ENCODE measurements at places on chromosomes 3 and 15.
A peak's percentile ranks its signal among the peaks of the same experiment; 100 is the strongest.

DNA sequence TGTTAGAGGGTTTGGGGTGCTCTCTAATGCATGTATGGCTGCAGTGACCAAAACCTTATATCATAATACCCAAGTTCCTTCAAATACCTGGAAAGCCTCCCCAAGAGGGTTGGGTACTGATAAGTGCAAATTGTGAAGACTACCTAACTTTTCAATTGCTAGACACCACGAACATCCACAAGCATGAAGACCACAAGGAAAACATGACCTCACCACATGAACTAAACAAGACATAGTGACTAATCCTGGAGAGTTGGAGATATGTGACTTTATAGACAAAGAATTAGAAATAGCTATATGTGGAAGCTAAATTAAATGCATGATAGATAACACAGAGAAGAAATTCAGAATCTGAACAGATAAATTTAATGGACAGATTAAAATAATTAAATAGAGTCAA lies 23.9 kb upstream of the AADACL2 start:
- no peak overlapping the region for H3K4me3 ChIP-seq
- DNase-seq, result no peak
- H3K27ac ChIP-seq, result no peak overlapping the region
- no peaks in the 10 kb centered on the region for H3K27me3 ChIP-seq
- no peaks in the 10 kb centered on the region for H3K36me3 ChIP-seq
- H3K4me1 ChIP-seq, result no peaks in the 10 kb centered on the region

- no peak overlapping the region for H3K4me3 ChIP-seq
- no peaks in the 10 kb centered on the region for H3K27me3 ChIP-seq
- peaks cover 38% of the 10 kb centered on the region for H3K36me3 ChIP-seq
- DNase-seq, result no peak
- no peak overlapping the region for H3K27ac ChIP-seq
Observed at GRCh38 chr15:25677719-25678499, 185.2 kb downstream of the ATP10A start.

GRCh38 chr15:100141311-100142001 lies 200.3 kb downstream of the ADAMTS17 start:
- H3K27me3 ChIP-seq, result no peaks in the 10 kb centered on the region
- H3K27ac ChIP-seq, result no peak overlapping the region
- H3K4me3 ChIP-seq, result no peak overlapping the region
- no peaks in the 10 kb centered on the region for H3K36me3 ChIP-seq
- DNase-seq, result no peak

DNA sequence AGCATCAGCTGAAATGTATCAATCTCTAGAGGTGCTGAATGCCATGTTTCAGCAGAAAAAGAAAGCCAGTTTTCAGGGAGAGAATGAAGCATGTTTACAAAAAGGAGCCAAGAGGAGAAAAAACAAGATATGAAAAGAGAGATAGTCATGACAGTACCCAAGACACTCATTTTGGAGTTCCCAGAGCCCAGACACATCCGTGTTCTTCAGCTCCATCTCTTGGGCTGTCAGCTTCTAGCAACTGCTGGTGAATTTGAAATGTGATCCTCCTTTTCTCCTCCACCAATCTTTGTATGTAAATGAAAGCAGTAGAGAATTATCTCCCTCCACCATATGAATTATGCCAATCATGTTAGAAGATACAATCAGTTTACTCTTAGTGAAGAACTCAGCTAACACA lies 93.0 kb upstream of the SLC25A36 start:
- no peaks in the 10 kb centered on the region for H3K27me3 ChIP-seq
- no peak for DNase-seq
- H3K27ac ChIP-seq, result no peak overlapping the region
- H3K36me3 ChIP-seq, result no peaks in the 10 kb centered on the region
- no peaks in the 10 kb centered on the region for H3K4me1 ChIP-seq

DNA sequence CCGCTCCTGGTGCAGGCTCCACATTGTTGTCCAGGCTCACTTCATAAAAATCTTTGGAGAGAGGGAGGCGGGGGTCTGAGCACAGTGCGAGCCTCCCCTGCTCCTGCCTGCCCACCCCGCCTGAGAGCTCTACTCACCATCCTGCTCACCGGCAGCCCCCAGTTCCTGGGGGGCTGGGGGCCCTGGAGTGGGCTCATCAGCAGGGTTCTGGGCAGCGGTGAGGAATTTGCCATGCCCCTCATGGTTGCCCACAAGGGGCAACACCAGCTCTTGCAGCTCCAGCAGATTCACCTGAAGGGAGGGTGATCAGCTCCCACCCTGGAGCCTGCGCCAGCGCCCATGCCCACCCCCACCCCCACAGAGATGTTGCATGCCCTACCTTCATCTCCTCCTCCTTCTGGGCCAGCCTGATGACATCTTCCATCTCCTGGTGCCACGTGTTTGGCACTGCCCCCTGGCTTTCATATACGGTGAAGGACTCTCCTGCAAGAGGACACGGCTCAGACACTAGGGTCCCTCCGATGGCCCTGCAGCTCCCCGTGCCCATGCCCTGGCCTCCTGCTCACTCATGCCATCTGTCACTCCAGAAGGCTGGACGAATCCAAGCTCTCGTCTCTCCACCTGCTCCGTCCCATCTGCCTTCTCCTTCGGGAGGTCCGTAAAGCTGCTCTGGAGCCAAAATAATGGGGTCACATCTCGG lies 162.1 kb downstream of the TBC1D2B start:
- H3K4me3 ChIP-seq, result no peak overlapping the region
- no peaks in the 10 kb centered on the region for H3K36me3 ChIP-seq
- H3K27ac ChIP-seq, result no peak overlapping the region
- no peaks in the 10 kb centered on the region for H3K27me3 ChIP-seq
- DNase-seq, result no peak

GRCh38 chr3:66021731-66022131 lies 17.0 kb downstream of the MAGI1 start:
- H3K27me3 ChIP-seq, result no peaks in the 10 kb centered on the region
- H3K36me3 ChIP-seq, result no peaks in the 10 kb centered on the region
- no peak overlapping the region for H3K4me3 ChIP-seq
- DNase-seq, result no peak
- H3K4me1 ChIP-seq, result no peaks in the 10 kb centered on the region
- H3K27ac ChIP-seq, result no peak overlapping the region

DNA sequence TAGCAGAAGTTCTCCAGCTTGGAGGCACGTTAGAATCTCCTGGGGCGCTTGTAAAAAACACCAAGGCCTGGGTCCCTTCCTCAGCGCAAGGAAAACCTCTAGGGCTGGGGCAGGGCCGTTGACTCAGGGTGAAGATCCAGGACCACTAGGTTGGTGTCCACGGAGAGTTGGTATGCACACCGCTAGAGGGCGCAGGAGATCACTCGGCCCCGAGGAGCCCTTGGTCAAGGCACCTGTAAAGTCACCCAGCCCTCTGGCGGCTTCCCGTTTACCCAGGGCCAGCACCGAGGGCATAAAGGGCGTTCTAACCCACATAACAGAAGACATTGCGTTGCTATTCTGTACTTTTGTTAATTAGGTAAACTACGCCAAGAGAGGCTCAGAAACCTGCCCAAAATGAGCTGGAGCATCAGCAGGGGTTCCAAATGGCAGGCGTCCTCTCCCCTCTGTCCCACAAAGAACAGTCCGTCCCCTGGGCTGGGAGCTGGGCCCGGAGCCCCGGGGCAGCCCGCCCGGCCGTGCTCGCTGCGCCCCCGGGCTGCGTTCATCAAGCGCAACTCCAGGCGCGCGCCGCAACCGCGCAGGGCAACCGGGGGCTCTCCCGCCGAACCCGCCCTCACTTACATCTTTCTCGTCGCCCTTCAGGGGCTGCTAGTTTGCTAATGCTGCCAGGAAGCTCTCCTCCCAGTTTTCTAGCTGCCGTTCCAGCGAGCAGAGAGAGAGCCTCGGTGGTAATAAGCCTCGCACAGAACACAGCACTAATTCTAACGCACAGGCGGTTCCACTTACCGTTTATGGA lies 332.1 kb downstream of the ARRDC4 start:
- H3K4me1 ChIP-seq, result peaks cover 5% of the 10 kb centered on the region
- H3K27me3 ChIP-seq, result peaks cover 15% of the 10 kb centered on the region
- H3K36me3 ChIP-seq, result no peaks in the 10 kb centered on the region
- DNase-seq, result no peak

GRCh38 chr3:57164217-57164656 lies 916 bp downstream of the IL17RD start:
- no peak for DNase-seq
- peaks cover 44% of the 10 kb centered on the region for H3K27me3 ChIP-seq
- H3K4me3 ChIP-seq, result peak overlapping the region; percentile 37
- H3K4me1 ChIP-seq, result peaks cover 18% of the 10 kb centered on the region
- H3K36me3 ChIP-seq, result no peaks in the 10 kb centered on the region

GRCh38 chr3:39141171-39141995 lies 12.0 kb downstream of the CSRNP1 start:
- H3K27ac ChIP-seq, result no peak overlapping the region
- H3K27me3 ChIP-seq, result no peaks in the 10 kb centered on the region
- peaks cover 27% of the 10 kb centered on the region for H3K4me1 ChIP-seq
- H3K4me3 ChIP-seq, result no peak overlapping the region
- DNase-seq, result peak; percentile 51

- H3K27me3 ChIP-seq, result no peaks in the 10 kb centered on the region
- no peak overlapping the region for H3K27ac ChIP-seq
- no peak for DNase-seq
- no peaks in the 10 kb centered on the region for H3K4me1 ChIP-seq
- no peak overlapping the region for H3K4me3 ChIP-seq
Observed at GRCh38 chr3:136366289-136366688, 116.1 kb downstream of the PCCB start.

DNA sequence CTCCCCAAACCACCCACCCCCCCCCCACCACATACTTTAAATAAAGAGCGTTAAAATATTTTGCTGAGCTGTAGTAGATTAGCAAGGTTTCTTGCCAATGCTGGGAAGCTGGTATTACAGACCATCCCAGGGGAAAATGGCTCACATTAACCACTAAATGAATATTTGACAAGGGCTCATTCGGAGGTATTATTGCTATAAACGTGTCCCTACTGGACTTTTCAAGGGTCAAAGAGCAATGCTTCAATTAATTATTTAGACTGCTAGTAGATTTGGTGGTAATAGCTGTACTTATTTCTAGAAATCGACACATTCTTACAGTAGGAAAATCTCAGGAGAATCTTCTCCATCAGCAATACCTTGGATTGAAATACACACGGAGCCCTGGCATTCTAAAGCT lies 5.2 kb downstream of the SOX2 start:
- peaks cover 9% of the 10 kb centered on the region for H3K4me1 ChIP-seq
- H3K36me3 ChIP-seq, result no peaks in the 10 kb centered on the region
- H3K27ac ChIP-seq, result no peak overlapping the region

GRCh38 chr3:5136919-5137429 lies 14.9 kb downstream of the ARL8B start:
- no peaks in the 10 kb centered on the region for H3K27me3 ChIP-seq
- H3K4me3 ChIP-seq, result no peak overlapping the region
- peaks cover 30% of the 10 kb centered on the region for H3K4me1 ChIP-seq

DNA sequence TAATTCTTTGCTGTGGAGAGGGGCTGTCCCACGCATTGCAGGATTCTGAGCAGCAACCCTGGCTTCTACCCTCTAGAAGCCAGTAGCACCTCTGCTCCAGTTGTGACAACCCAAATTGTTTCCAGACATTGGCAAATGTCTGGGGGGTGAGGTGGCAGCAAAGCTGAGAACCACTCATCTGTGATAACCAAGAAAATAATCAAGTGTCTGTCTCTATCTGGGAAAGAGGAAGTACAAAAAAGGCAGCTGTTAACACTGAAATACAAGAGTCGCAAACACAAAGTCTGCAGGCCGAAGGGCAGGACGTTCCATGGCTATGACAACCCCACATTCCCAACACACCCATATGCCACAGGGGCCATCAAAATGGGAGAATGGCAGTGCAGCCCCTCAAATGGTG lies 42.2 kb upstream of the GNB5 start:
- no peaks in the 10 kb centered on the region for H3K36me3 ChIP-seq
- H3K4me1 ChIP-seq, result peaks cover 38% of the 10 kb centered on the region
- no peak overlapping the region for H3K27ac ChIP-seq
- DNase-seq, result no peak

- no peak overlapping the region for H3K4me3 ChIP-seq
- H3K27me3 ChIP-seq, result no peaks in the 10 kb centered on the region
- DNase-seq, result no peak
- H3K27ac ChIP-seq, result no peak overlapping the region
- no peaks in the 10 kb centered on the region for H3K36me3 ChIP-seq
Observed at GRCh38 chr15:101240358-101240757, 11.5 kb downstream of the CHSY1 start.

DNA sequence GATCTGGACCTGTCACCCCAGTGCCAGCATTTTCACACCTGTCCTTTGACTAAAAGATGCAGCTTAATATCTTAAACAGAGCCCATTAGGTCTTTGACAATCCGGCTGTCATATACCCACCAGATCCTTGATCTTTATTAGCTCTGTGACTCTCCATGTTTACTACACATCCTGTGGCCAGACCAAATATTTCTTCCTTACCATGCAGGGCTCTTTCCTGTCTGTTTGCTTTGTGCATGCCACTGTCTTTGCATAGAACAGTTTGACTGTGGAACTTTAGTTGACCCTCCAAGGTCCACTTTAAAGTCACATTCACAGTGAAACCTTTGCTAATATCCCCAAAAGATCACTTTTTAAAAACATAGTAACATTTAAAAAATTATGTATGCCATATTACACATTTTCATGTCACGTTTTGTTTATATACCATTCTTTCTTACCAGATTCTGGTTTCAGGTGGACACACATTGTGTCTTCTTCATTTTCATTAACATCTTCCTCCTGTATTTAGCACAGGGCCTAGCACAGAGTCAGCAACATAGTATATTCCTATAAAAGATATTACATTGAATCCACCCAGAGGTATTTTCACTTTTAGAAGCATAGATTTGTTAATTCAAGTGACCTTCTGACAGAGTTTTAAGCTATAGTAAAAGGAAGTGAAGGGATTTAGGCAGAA lies 95.8 kb downstream of the RAP2B start:
- H3K27me3 ChIP-seq, result no peaks in the 10 kb centered on the region
- no peaks in the 10 kb centered on the region for H3K4me1 ChIP-seq
- no peak overlapping the region for H3K4me3 ChIP-seq
- no peaks in the 10 kb centered on the region for H3K36me3 ChIP-seq
- H3K27ac ChIP-seq, result no peak overlapping the region

DNA sequence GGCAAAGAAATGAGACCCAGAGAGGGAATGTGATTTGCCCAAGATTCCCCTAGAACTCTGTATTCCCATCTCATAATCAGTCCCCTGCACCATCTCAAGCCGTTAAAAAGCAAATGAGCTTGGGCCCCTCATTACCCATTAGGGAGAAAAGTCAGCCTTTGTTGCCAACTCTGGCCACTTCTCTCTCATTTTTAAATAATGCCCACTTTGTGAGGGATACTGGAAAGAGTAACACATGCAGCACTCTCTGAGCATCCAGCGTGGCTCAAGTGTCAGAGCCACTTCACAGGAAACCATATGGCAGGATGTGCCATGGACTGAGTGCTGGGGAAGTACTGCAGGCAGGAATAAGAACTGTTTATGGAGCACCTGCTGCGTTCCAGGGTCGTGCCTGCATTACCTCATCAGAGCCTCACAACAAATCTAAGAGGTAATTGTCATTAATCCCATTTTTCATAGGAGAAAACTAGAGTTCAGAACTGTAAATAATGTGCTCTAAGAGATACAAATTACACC lies 49.8 kb upstream of the SLC6A1 start:
- DNase-seq, result no peak
- peaks cover 2% of the 10 kb centered on the region for H3K27me3 ChIP-seq
- no peak overlapping the region for H3K4me3 ChIP-seq
- no peak overlapping the region for H3K27ac ChIP-seq

All from CD4-positive, alpha-beta T cell (primary cell).